Nucleus accumbens (tissue), 56 donors: ENCODE measurements at places on chromosomes 2 and 18.

- no peak for DNase-seq
Observed at GRCh38 chr2:123791684-123792083, 233.4 kb upstream of the CNTNAP5 start.

DNA sequence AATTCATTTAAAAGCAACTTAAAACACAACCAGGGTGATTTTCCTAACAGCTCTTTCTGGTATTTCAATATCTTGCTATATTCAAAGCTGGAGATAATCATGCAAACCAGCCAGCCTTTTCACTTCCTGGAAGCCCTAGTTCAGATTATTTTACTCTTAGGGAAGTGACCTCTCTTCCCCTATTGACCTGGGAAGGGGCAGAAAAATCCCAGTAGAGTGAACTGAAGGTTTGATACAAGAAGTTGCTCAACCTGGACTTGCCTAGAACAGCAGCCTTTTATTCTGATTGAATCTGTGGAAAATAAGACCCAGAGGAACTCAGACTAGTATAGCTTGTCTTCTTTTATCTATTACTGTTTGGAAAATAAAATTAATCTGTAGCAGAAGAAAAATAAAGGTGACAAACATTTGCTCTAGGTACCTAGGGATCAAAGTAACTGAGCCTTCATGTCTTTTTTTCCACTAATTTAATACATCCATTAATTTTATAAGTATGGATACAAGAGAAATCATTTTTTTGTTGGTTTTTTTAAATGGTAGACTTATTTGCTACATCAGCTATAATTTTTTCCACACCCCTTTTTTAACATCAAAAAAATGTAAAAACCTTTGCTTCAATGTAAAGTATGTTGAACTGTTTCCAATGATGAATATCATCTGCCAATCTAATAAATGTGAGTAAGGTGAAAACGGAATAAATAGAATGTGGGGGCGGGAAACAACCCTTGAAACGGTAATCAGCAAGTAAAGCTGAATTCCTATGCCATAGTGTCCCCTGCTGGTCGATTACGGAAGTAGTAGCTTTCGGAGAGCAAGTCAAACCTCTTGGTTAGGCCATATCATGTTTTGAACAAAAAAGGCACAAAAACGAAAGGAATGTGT is 629.9 kb downstream of the NRXN1 start:
- DNase-seq, result no peak

DNA sequence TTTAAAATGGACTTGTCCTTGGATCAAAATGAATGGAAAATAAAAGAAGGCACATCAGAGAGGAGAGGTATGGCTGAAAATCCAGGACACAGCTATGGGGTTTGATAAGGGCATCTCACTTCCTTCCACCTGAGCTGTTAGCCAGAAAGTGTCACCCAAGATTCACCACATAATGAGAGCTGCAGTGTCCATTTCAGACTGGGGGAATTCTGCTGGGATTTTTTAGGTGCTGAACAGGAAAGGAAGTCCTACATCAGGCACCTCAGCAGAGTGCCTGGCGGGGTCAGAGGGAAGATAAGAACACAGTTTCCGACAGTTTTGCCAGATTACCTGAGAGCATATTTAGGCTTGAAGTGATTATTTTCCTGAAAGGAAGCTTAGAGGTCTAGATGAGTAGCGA is 187.6 kb upstream of the HNMT start:
- no peak for DNase-seq

GRCh38 chr18:13868501-13869271 is 44.7 kb downstream of the MC5R start:
- DNase-seq, result peak; percentile 2

GRCh38 chr2:188588235-188588634 is 296.6 kb downstream of the GULP1 start:
- no peak for DNase-seq

- no peak for DNase-seq
Observed at GRCh38 chr2:176446718-176447414, 177.6 kb downstream of the MTX2 start.

- DNase-seq, result no peak
Observed at GRCh38 chr2:161766334-161766733, 142.1 kb downstream of the SLC4A10 start.

- DNase-seq, result no peak
Observed at GRCh38 chr2:67234440-67234839, 162.7 kb upstream of the ETAA1 start.

DNA sequence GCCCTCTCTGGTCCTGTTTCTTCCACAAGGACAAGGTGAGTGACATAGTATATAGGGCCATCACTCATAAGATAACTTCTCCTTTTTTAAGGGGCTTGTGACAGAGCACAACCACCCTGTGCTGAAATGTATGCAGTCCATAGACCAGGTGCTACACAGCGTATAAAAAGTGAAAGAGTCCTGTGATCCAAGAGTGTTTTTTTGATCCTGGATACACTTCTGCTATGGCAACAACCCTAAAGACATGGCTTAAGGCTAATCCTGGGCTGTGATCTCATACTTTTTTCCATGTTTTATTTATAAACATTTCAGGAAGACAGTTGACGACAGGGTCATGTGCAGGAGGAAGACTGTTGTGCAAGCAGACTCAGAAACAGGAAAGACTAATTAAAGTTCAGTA is 400.5 kb upstream of the TCF4 start:
- no peak for DNase-seq

DNA sequence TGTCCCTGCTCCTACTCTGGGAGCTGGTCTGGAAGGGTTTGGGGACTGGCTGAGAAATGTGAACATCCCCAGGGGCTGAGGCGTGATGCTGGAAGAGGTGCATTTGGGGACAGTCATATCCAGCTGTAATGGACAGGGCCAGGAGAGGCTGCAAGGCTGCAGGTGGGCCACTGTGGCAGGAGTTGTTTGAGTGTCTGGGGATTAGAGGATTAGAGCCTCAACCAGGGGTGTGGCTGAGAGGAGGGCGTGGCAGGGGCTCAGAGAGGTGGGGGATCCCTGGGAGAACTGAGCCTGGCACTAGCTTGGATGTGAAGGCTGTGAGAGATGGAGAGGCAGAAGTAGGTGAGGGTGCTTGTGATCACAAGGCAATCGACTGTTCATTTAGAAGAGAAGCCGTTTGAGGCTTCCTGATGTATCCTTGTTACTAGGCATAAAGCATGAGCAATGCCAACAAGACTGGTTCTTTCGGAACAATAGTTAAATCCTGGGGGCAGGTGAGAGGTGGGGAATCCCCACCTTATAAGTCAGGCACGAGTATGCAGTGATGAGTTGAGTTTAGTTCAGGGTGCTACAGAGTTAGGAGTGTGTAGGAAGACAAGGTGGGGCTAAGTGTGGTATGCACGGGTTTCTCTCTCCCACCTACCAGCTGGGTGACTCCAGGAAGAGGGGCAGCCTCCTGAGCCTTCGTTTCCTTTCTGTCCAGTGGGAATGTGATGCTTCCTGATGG is 31.9 kb downstream of the SH3RF3 start:
- no peak for DNase-seq
